NCI-H1092 treated with DMSO at 0.1 percent for 48 hours (cell line): ENCODE measurements at places on chromosomes 7 and 10.
A peak's percentile ranks its signal among the peaks of the same experiment; 100 is the strongest.

DNA sequence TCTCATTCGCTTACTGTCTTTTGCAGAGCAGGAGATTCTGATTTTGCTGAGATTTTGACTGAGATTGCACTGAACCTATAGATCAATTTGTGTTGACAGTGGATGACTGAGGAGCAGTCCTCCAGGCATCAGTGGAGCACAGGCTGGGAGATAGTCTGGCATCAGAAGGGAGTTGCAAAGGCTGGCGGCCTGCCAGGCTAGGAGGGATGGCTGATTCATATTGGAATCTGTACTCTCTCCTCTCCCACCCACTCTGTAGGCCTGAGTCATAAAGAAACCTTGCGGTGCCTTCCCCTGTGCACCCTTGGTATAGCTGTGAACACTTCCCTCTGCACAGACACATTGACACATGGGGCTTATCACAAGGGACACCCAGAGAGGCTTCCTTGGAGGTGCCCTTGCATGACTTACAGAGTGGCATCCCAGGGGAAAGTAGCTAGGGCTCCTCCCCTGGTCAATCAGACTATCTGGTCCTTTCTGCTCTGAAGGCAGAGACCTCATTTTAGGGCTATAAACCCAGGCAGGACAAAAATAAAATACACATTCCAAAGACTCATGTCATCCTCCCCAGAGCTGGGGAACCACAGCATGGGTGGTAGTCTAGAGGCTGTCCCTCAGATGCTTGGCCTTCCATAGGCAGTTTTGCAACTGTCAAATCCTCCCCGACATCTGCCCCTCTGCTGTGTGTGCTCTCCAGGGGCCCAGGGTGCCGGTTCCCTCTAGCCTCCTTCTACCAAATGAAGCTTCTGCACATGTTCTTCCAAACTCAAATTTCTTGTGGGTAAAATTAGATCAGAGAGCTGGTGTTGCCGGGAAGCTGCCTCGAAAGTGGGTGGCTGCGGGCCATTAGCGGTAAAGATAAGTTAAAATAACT is 37.4 kb upstream of the EEPD1 start:
- no peak for DNase-seq

GRCh38 chr10:14658331-14659127 is 116.2 kb downstream of the FAM107B start:
- DNase-seq: no peak

DNA sequence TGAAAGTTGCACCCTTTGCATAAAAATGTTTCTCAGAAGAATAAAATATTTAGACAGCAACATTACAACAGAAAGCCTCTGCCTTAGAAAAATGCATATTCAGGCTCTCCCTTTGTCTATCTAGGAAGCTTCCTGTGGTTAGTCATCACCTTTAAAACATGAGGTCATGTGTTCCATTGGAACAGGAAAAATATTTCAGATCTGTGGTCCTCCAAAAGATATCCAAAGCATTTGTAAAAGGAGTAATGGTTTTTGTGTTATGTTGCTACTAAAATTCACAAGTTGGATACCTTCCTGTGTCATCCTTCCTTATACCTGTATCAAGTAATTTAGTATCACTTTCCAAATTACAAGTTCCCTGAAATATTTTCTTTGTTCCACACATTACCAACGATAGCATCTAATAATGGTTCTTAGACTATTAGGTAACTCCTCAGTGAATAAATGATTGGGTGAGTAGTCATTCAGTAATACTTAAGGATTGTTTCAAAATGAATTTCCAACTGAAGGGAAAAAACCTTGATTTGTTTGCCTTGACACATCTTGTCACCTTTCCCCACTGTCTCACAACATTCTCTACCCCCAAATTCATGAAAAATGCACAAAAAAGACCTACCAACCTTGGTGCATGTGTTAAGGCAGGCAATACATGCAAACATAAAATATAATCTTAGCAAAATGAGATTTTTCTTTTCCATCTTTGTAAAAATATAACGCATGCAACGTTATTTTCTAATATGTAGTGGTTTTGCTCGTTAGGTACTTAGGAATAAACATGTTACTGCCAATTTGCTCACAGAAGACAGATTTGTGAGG is 19.7 kb upstream of the RHOBTB1 start:
- DNase-seq: no peak

DNA sequence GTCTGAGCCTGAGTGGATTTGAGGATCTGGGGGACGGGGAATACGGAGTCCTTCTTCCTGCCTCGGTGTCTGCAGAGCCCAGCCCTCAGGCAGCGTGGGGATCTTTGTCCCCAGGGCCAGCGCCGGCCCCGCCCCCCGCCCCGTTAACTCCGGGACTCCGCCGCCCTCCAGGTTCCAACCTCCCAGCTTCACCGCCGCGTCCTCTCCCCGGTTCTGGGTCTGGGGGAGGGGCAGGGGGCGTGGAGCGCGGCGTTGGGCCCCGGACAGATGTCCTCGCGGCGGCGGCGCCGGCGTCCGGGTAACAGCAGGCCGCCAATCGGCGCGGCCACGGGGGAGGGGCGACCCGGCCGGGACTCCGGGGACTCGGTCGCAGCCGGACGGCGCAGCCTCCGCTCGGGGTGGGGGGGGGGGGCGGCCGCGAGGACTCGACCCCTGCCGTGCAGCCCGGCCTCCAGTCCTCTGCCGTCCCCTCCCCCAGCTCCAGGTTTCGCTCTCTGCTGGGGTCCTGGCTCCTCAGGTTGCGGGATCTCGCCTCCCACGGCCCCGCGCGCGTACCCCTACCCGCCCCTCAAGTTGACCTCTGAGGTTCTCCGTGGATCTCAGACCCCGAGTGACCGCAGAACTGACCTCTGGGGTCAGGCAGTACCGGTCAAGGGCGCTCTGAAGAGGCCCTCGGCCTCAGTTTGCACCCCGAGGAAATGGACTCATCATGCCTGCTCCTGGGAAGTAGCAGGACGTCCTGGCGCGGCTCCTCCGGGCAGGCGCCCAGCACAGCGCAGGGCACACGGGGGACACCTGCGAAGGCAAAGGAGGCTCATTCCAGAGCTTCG is 2.3 kb upstream of the ELFN1 start:
- no peak for DNase-seq

DNA sequence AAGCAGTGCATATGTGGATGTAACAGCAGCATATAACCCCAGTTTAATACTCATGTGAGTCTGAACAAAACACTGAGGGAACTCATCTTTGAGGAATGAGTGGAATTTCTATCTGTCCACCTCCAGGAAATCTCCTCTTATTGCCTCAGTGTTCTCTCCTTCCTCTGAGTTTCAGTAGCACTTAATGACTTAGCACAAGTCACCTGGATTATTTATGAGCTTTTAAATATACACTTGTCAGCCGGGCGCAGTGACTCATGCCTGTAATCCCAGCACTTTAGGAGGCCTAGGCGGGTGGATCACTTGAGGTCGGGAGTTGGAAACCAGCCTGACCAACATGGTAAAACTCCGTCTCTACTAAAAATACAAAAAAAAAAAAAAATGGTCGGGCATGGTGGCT is 4.3 kb downstream of the LRRC20 start:
- no peak for DNase-seq

DNA sequence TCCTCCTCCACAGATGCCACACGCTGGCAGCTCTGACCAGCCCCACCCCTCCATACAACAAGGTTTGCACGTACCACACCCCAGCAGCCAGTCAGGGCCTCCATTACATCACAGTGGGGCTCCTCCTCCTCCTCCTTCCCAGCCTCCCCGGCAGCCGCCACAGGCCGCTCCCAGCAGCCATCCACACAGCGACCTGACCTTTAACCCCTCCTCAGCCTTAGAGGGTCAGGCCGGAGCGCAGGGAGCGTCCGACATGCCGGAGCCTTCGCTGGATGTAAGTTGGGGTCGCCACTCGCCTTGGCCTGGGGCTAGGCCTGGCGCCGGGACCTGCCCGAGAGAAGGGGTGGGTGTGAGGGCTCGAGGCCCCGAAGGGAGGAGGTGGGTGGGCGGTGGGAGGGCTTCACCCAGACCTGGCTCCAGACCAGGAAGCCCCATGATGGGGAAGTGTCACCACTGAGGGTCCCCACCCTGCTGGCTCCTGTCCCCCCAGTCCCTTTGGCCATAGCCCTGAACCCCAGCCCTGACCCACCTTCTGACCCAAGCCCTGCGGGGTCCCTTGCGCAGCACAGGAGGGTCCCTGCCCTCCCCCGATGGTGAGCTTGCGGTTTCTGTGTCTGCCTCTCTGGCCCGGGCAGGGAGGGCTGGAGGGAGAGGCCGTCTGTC is 36.2 kb upstream of the PPIF start:
- DNase-seq: no peak

GRCh38 chr10:43647576-43647975 is 1.1 kb downstream of the ZNF32 start:
- DNase-seq: no peak

DNA sequence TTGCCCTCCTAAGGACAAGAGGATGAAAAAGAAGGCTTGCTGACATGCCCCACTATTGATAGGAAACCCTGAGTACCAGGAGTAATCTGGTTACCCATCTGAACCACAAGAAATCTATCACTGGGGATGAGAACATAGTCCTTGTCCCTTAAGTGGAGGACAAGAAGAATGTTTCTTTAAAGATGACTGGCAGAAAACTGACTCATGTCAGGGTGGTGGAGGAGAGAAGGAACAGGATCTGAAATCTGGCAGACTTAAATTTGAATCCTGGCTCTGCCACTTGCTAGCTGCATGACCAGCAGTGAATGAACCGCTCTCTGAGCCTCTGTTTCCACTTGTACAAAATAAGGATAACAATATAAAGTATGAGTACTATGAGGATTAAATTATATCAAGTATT is 38.9 kb upstream of the XPNPEP1 start:
- no peak for DNase-seq

- DNase-seq: peak; percentile 50
Observed at GRCh38 chr7:4738711-4739527, 36.5 kb upstream of the AP5Z1 start.

DNA sequence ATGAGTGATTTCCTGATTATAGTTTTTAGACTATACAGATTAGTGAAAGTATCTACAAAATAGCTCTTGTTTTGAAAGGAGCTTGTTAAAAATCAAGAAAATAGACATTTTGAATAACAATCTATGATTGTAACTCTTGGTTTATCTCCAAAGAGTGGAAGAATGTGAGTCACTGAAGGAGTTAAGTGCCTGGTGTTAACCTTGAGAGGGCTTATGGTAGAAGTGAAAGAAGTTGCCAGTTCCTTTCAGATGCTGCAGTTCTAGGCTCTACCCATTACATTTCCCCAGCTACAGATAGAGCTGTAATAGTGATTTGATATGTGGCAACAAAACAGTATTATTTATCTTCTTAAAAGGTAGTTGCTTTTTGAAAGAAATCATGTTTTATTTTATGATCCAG is 12.7 kb downstream of the NRBF2 start:
- DNase-seq: no peak

DNA sequence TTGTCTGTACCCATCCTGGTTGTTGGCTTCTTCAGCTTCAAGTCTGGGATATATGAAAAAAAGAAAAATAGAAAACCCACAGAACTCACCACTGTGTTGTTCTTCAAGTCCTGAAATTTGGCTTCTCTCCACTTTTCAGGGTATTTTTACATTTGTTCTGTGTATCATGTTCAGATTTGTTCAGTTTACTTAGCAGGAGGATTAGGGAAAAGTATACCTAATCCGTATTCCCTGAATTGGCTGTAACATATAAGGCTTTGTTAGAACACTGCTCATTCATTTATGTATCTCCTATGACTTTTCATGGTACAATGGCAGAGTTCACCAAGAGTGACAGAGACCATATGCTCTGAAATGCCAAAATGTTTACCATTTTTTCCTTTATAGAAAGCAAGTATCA is 146.9 kb downstream of the PTN start:
- no peak for DNase-seq

GRCh38 chr7:94594882-94595281 is 61.1 kb downstream of the SGCE start:
- no peak for DNase-seq
